Sigmoid colon (tissue), 7 donors: ENCODE measurements at places on chromosomes 6 and 20. TPM values are rescaled to one million over a fixed set of nuclear protein-coding genes. Genes with fewer than 3 reads are reported as not detected.

- H3K36me3 ChIP-seq, result no peaks in the 10 kb centered on the region
- no peaks in the 10 kb centered on the region for H3K27me3 ChIP-seq
- no peaks in the 10 kb centered on the region for H3K4me1 ChIP-seq
- DNase-seq, result no peak
- no peak overlapping the region for H3K27ac ChIP-seq
These were observed 114.7 kb upstream of the PRL start for GRCh38 chr6:22411376-22412105.

GRCh38 chr20:5928836-5929715 is 21.3 kb downstream of the TRMT6 start:
- no peaks in the 10 kb centered on the region for H3K4me1 ChIP-seq
- DNase-seq, result no peak

OR2J3 gene
- total RNA-seq, result not detected

GRCh38 chr6:163872335-163872734 is 457.8 kb downstream of the QKI start:
- no peaks in the 10 kb centered on the region for H3K4me1 ChIP-seq
- H3K27ac ChIP-seq, result no peak overlapping the region

GRCh38 chr20:19336631-19337030 is 124.2 kb downstream of the SLC24A3 start:
- no peak overlapping the region for H3K4me3 ChIP-seq
- no peaks in the 10 kb centered on the region for H3K36me3 ChIP-seq
- no peak for DNase-seq
- H3K27me3 ChIP-seq, result no peaks in the 10 kb centered on the region
- no peak overlapping the region for H3K27ac ChIP-seq

DNA sequence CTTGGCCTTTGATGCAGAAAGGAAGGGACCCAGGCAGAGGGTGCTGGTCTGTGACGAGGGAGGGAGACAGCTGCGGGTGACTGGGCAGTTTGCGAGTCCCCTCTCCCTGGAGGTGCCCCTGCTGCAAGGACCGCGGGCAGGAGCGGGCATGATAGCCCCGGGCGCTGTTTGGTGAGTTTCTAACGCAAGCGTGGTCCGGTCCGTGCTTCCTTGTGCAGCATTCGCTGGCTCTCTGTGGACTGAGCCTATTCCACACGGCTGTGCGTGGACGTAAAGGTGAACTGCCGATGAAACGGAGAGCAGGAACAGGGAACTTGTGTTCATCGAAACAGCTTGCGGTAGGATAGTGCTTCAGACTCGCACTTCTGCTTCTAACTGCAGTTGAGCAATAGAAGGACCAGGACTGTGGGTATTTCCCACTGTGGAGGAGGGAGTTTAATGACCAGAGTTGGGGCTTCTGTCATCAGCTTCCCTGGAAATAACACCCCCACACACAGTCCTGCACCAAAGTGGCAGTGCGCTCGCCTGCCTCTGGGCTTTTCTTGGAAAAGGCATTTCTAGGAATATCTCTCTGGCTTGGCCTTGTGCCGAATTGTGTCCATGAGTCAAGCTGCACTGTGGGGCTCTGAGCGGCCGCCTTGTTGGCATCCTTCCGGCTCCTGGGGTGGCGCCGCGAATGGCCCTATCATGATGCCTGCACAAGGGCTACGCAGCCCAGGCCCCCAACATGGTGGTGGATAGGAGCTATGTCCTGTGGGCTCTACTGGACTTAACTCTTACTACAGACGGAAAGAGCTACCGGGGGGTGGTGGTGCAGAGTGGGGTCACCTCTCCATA is 48.9 kb downstream of the DUSP22 start:
- DNase-seq, result no peak
- no peak overlapping the region for H3K27ac ChIP-seq
- H3K27me3 ChIP-seq, result no peaks in the 10 kb centered on the region
- H3K36me3 ChIP-seq, result no peaks in the 10 kb centered on the region
- H3K4me1 ChIP-seq, result peaks cover under 1% of the 10 kb centered on the region
- no peak overlapping the region for H3K4me3 ChIP-seq

E2F3 gene
- total RNA-seq, result 3.5 TPM

DNA sequence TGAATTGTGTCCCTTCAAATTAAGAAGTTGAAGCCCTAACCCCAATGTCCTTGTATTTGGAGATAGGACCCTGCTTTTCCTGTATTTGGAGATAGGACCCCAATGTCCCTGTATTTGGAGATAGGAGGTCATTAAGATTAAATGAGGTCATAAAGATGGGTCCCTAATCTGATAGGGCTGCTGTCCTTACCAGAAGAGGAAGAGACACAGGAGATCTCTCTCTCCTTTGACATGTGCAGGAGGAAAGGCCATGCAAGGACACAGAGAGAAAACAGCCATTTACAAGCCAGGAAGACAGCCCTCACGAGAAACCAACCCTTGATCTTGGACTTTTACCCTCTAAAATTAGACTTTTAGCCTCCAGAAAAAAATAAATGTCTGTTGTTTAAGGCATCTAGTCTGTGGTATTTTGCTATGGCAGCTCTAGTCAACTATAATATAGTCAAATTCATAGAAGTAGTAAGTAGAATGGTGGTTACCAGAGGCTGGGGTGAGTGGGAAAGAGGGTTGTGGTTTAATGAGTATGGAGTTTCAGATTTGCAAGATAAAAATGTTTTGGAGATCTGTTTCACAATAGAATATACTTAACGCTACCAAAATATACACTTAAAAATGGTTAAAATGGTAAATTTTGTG is 59.3 kb downstream of the UBE3D start:
- H3K36me3 ChIP-seq, result no peaks in the 10 kb centered on the region
- DNase-seq, result no peak
- no peaks in the 10 kb centered on the region for H3K27me3 ChIP-seq
- no peak overlapping the region for H3K4me3 ChIP-seq

DNA sequence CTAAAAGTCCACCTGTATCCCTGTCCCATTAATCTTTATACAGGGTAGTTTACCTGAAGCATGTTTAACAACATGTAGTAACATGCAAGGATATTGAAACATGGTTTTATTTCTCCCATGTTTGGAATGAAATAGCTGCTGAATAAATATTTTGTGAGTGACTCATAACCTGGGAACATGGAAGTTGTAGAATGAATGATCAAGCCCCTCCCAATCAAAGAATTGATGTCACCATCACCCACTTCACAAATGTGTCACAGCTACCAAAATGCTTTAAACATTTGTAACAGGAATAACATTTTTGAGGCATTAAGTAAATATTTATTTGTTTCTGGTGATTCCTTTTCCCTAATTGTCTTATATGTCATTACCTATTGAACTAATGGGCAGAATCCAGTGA is 58.9 kb upstream of the TNFAIP3 start:
- H3K27me3 ChIP-seq, result no peaks in the 10 kb centered on the region
- H3K4me1 ChIP-seq, result no peaks in the 10 kb centered on the region
- no peaks in the 10 kb centered on the region for H3K36me3 ChIP-seq
- H3K4me3 ChIP-seq, result no peak overlapping the region

GRCh38 chr6:49915035-49915434 is 48.7 kb upstream of the CRISP1 start:
- H3K4me3 ChIP-seq, result no peak overlapping the region
- H3K27ac ChIP-seq, result no peak overlapping the region
- no peaks in the 10 kb centered on the region for H3K27me3 ChIP-seq
- H3K36me3 ChIP-seq, result no peaks in the 10 kb centered on the region
- DNase-seq, result no peak
- H3K4me1 ChIP-seq, result no peaks in the 10 kb centered on the region

COX4I2 gene
- total RNA-seq, result 1.1 TPM

CAPN11 gene
- not detected for total RNA-seq

ANGPT4 gene
- under 0.01 TPM for total RNA-seq

DNA sequence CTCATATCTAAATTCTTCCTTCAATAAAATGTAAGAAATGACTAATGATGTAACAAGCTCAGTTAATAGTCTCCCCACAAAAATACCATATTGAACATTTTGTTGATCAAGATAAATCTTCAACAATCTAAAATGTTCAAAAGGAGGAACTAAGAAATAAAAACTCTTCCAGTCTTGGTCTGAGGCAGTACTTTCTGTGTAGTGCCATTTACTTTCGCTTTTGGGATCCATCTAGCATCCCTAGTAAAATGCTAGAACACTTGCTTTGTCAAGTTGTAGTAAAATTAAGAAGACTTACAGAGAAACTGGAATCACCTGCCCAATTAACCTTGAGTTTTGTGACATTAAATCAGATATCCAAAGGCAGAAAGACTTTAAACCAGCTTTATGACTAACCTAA is 246.4 kb downstream of the KHDRBS2 start:
- H3K27ac ChIP-seq, result no peak overlapping the region
- H3K4me3 ChIP-seq, result no peak overlapping the region
- DNase-seq, result no peak
- no peaks in the 10 kb centered on the region for H3K36me3 ChIP-seq
- H3K27me3 ChIP-seq, result no peaks in the 10 kb centered on the region

DNA sequence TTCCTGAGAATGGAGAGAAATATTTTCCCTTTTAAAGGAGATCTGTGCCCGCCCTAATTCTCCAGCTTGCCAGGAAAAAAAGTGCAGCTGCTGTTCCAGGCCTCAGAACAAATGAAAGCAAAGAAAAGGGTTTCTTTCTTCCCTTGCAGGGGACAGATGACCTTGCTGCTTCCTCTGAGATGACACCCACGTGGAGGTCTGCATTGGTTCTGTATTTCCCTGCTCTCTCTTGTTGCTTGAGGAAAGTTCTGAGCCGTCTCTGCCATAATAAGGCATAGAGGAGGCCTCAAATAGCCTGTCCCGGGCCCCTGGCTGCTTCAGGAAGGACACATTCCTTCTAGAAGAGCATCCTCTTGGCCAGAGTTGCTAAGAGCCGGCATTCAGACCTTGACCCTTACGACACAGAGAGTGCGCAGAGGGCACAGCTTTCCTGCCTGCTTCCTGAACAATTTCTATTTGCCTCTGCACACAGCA is 501.8 kb upstream of the SULF2 start:
- H3K36me3 ChIP-seq, result no peaks in the 10 kb centered on the region
- H3K4me3 ChIP-seq, result no peak overlapping the region
- H3K27me3 ChIP-seq, result no peaks in the 10 kb centered on the region
- H3K27ac ChIP-seq, result peak overlapping the region; percentile 81

NFKBIL1 gene
- total RNA-seq, result 32.5 TPM

GRCh38 chr20:58713801-58714339 is 21.3 kb downstream of the NPEPL1 start:
- no peak overlapping the region for H3K27ac ChIP-seq
- no peak overlapping the region for H3K4me3 ChIP-seq
- H3K27me3 ChIP-seq, result no peaks in the 10 kb centered on the region
- no peaks in the 10 kb centered on the region for H3K36me3 ChIP-seq
- peak; percentile 63 for DNase-seq

DNA sequence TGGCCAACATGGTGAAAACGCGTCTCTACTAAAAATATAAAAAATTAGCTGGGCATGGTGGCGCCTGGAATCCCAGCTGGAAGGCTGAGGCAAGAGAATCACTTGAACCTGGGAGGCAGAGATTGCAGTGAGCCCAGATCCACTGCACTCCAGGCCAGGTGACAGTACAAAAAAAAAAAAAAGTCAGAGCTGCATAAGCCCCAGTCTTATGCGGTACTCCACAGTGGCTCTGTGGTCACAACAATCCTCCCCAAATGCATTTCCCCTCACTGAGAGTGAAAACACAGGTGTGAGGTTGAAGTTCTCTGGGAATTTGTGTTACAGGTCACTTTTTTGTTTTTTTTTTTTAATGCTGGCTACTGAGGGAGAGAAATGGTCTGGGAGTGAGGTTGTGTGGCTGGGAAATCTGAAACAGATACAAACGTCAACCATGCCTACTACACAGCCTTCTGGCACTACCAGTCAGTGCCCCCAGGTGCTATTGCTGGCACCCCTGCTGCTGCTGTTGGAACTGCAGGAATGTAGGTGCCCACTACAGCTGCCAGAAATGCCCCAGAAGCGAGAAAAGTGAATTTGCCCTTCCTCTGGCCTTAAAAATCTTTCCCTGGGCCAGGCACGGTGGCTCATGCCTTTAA is 5.7 kb downstream of the MRPS26 start:
- DNase-seq, result no peak
- H3K27ac ChIP-seq, result no peak overlapping the region
- no peak overlapping the region for H3K4me3 ChIP-seq
- H3K4me1 ChIP-seq, result peaks cover 11% of the 10 kb centered on the region

GRCh38 chr20:33209789-33210188 is 7.4 kb upstream of the BPIFA3 start:
- no peak overlapping the region for H3K27ac ChIP-seq
- H3K4me1 ChIP-seq, result no peaks in the 10 kb centered on the region
- no peak overlapping the region for H3K4me3 ChIP-seq
- H3K27me3 ChIP-seq, result no peaks in the 10 kb centered on the region

DNA sequence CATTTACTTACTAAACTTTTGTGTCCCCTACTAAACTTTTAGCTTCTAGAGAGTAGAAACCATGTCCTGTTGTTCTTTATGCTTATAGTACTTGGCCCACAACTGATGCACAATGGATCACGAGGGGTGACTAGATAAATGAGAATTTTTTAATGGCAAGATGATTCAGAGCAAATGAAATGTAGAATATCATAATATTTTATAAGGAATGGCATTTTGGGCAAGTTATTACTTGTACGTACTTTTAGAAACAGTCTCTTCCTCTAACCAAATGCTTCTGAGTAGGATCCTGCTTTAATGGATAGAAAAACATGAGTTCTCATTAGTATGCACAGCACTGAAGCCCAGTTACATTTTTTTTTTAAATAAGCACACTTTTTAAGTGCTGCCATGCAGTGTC is 336.3 kb downstream of the NRN1 start:
- DNase-seq, result no peak
- no peaks in the 10 kb centered on the region for H3K4me1 ChIP-seq
- no peak overlapping the region for H3K4me3 ChIP-seq
- H3K27ac ChIP-seq, result peak overlapping the region; percentile 66

GRCh38 chr6:95548188-95548786 is 29.0 kb upstream of the MANEA start:
- no peaks in the 10 kb centered on the region for H3K36me3 ChIP-seq
- no peak for DNase-seq
- H3K27me3 ChIP-seq, result no peaks in the 10 kb centered on the region
- H3K4me3 ChIP-seq, result no peak overlapping the region
- H3K27ac ChIP-seq, result no peak overlapping the region

DNA sequence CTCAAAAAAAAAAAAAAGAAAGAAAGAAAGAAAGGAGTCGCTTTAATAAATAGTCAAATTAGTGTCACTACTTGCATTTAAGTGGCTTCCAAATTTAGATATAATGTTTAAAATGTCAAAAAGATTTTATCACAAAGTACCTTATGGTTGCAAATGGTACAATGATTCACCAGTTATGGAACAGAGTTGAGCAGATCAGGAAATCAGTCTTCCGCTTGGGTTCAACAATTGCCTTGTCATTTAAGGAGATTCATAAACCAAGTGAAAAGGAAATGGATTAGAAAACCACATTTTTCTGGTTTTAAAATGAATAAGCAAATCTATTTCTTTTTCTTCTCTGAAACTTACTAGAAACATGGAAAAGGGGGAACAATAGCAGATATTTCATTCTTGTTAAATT is 94.8 kb upstream of the PTPRT start:
- no peaks in the 10 kb centered on the region for H3K36me3 ChIP-seq
- no peaks in the 10 kb centered on the region for H3K4me1 ChIP-seq
- H3K27ac ChIP-seq, result no peak overlapping the region
- DNase-seq, result no peak
- H3K27me3 ChIP-seq, result no peaks in the 10 kb centered on the region

TGM6 gene
- total RNA-seq, result not detected
